ENCODE measurements at places on chromosomes 4 and X. TPM values are rescaled to one million over a fixed set of nuclear protein-coding genes. Genes with fewer than 3 reads are reported as not detected.

The NUP62CL gene
- total RNA-seq: 3.0 TPM

The FAM47A gene
- not detected for total RNA-seq

The ITIH6 gene
- total RNA-seq: not detected

The VEGFC gene
- total RNA-seq: not detected

The SLC16A2 gene
- 0.12 TPM for total RNA-seq

The CT45A5 gene
- not detected for total RNA-seq

DNA sequence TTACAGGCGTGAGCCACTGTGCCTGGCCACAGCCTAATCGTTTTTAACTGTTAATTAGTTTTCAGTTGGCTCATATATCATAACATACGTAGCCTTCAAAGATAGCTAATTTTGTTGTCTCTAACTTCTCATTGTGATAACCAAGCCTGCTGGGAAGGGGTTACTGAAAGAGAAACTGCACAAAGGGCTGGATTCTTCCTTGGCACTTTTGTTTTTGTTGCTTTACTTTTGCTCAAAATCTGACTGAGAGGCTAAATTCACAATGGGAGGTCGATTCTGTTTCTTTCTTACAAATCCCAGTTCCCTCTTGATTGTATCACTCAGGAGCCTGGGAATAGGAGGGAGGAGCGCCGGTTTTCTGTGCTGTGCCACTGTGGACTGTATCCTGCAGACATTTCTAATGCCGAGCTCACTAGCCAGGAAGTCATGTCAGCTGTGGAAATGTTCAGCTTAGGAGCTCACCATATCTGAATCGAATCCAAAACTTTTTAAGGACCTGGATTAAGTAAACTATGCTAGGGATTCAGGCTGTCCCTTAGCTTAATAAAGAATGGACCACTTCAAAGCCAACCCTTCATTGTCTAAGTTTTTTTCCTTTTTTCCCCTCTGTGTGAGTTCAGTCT lies 120.5 kb upstream of the FAT1 start:
- H3K27me3 ChIP-seq: no peaks in the 10 kb centered on the region
- H3K27ac ChIP-seq: no peak overlapping the region
- H3K4me3 ChIP-seq: no peak overlapping the region

DNA sequence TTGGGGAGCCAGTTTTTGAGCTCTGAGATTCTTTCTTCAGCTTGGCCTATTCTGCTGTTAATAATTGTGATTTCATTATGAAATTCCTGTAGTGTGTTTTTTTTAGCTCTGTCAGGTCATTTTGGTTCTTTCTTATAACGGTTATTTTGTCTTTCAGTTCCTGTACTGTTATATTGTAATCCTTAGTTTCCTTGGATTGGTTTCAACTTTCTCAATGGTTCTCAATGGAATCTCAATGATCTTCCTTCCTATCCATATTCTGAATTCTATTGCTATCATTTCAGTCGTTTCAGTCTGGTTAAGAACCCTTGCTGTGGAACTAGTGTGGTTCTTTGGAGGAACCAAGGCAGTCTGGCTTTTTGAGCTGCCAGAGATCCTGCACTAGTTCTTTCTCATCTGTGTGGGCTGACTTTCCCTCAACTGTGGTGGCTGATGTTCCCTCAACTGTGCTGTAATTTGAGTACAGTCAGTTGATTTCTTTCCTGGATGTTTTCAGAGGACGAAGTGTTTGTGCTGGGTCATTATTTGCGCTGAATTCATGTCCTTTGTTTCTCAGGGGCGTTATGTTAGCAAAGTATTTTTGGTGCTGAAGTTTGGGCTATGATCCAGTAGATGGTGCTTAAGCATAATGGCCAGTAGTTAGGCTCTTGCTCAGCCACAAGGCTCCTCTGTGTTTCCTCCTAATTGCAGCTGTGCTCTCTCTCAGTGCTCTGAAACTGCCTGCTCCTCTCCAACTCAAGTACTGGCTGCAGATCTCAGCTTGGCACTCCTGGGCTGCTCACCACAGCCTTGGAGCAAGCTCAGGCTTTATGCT lies 27.5 kb downstream of the ENPEP start:
- H3K27me3 ChIP-seq: peaks cover 12% of the 10 kb centered on the region
- H3K4me3 ChIP-seq: no peak overlapping the region
- H3K4me1 ChIP-seq: no peaks in the 10 kb centered on the region
- no peak overlapping the region for H3K27ac ChIP-seq
- H3K36me3 ChIP-seq: no peaks in the 10 kb centered on the region
- DNase-seq: no peak

DNA sequence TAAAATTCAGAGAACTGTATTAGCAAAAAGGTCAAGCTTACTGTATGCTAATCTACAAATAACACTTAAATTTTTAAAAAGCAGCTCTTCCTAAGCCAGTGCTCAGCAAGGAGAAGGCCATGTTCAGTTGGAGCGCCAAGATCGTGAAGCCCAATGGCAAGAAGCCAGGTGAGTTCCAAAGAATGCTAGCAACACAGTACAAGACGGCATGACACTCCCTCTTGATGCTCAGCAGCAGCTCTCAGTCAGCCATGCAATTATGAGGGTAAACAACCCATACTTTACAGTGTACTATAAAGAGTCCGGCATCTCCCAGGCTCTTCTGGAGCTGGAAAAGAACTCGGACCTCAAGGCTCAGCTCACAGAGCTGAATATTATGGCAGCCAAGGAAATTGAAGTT lies 34.9 kb downstream of the STX18 start:
- peaks cover 9% of the 10 kb centered on the region for H3K4me1 ChIP-seq
- H3K4me3 ChIP-seq: no peak overlapping the region
- H3K36me3 ChIP-seq: peaks cover 8% of the 10 kb centered on the region
- no peak for DNase-seq
- no peak overlapping the region for H3K27ac ChIP-seq
- no peaks in the 10 kb centered on the region for H3K27me3 ChIP-seq

DNA sequence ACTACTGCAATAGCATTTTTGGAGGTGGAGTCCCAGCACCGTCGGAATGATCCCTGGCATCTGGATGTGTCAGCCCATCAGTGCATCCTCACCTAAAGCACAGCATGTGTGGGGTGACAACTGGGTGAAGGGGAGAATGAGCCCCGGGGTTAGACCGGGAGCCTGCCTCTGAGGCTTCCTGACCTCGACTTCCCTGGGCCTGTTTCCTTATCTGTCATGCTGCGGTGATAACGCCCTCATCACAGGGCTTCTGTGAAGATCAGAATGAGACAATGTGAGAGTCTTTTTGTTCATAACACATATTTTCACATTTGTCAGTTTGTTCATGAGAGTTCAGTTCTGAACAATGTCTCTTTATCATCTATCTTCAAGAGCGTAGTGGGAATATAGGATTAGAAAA lies 31.1 kb upstream of the PDLIM3 start:
- no peak overlapping the region for H3K4me3 ChIP-seq
- H3K4me1 ChIP-seq: peaks cover 11% of the 10 kb centered on the region
- no peaks in the 10 kb centered on the region for H3K36me3 ChIP-seq
- DNase-seq: peak; percentile 59

- peaks cover 40% of the 10 kb centered on the region for H3K36me3 ChIP-seq
- H3K27me3 ChIP-seq: no peaks in the 10 kb centered on the region
- no peak overlapping the region for H3K4me3 ChIP-seq
- DNase-seq: no peak
- peak overlapping the region; percentile 12 for H3K27ac ChIP-seq
These were observed 31.5 kb downstream of the SEC24B start for GRCh38 chr4:109465069-109465468.

GRCh38 chrX:124338733-124339514 lies 6.5 kb downstream of the TEX13D start:
- peak overlapping the region; percentile 49 for H3K27ac ChIP-seq
- peaks cover 52% of the 10 kb centered on the region for H3K4me1 ChIP-seq
- DNase-seq: peak; percentile 48
- no peaks in the 10 kb centered on the region for H3K27me3 ChIP-seq
- H3K4me3 ChIP-seq: no peak overlapping the region

- H3K4me1 ChIP-seq: peaks cover 46% of the 10 kb centered on the region
- H3K4me3 ChIP-seq: no peak overlapping the region
- no peaks in the 10 kb centered on the region for H3K27me3 ChIP-seq
- DNase-seq: peak; percentile 72
- H3K27ac ChIP-seq: no peak overlapping the region
These were observed 51.3 kb upstream of the NFKB1 start for GRCh38 chr4:102449751-102450352.

DNA sequence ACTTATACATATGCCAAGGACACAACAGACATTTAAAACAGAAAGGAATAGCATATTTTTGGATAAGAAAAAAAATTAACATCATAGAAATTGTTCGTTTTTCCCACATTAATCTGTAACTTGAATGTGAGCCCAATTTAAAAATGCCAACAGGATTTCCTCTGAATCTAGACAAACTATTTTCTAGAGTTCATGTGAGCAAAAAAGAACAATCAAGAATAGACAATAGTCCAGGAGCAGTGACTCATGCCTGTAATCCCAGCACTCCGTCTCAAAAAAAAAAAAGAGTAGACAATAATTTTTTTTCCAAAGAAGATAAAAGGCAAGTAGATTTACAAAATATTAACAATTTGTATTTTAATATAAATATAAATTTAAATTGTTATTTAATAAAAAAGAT lies 73.7 kb upstream of the DUSP21 start:
- no peak overlapping the region for H3K4me3 ChIP-seq
- no peak for DNase-seq
- H3K4me1 ChIP-seq: no peaks in the 10 kb centered on the region
- H3K27ac ChIP-seq: no peak overlapping the region
- H3K36me3 ChIP-seq: no peaks in the 10 kb centered on the region

DNA sequence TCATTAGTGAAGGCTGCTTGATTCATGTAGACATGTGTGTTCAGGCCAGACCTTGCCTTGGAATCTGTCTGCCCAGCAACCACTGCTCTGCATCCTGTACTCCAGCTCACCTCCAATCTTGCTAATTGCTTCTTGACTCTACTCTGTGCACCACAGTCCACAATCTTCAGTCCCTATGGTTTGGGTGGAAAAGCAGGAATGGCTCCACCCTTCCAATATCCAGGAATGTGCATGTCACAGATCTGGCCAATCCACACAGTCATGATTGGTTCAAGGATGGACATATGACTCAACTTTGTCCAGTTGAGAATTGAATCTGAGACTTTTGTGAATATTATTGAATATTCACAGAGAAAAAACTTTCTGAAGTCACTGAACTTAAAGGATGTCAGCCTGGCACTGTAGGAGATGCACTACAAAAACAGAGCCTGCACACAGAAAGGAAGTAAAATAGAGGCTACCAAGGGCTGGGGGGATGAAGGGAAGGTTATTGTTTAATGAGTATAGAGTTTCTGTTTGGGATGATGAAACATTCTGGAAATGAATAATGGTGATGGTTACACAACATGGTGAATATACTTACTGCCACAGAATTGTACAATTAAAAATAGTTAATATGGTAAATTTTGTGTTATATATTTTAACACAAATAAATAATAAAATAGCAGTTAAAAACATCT lies 161.3 kb upstream of the USP38 start:
- no peaks in the 10 kb centered on the region for H3K27me3 ChIP-seq
- no peak overlapping the region for H3K27ac ChIP-seq
- H3K4me3 ChIP-seq: no peak overlapping the region
- peaks cover 17% of the 10 kb centered on the region for H3K4me1 ChIP-seq
- no peaks in the 10 kb centered on the region for H3K36me3 ChIP-seq
- DNase-seq: no peak

DNA sequence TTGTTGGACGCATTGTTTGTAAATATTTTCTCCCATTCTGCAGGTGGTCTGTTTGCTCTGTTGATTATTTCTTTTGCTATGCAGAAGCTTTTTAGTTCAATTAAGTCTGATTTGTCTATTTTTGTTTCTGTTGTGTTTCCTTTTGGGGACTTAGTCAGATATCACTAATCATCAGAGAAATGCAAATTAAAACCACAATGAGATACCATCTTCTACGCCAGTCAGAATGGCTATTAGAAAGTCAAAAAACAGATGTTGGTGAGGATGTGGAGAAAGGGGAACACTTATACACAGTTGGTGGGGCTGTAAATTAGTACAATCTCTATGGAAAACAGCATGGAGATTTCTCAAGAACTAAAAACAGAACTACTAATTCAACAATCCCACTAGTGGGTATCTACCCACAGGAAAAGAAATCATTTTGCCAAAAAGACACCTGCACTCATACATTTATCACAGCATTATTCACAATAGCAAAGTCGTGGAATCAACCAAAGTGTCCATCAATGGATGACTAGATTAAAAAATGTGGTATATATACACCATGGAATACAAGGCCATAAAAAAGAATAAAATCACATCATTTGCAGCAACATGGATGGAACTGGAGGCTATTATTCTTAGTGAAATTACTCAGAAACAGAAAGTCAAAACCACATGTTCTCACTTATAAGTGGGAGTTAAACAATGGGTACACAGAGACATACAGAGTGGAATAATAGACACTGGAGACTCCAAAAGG lies 8.1 kb downstream of the COQ2 start:
- no peak overlapping the region for H3K4me3 ChIP-seq
- no peaks in the 10 kb centered on the region for H3K27me3 ChIP-seq
- no peak for DNase-seq
- peaks cover 36% of the 10 kb centered on the region for H3K4me1 ChIP-seq
- H3K36me3 ChIP-seq: peaks cover 45% of the 10 kb centered on the region

DNA sequence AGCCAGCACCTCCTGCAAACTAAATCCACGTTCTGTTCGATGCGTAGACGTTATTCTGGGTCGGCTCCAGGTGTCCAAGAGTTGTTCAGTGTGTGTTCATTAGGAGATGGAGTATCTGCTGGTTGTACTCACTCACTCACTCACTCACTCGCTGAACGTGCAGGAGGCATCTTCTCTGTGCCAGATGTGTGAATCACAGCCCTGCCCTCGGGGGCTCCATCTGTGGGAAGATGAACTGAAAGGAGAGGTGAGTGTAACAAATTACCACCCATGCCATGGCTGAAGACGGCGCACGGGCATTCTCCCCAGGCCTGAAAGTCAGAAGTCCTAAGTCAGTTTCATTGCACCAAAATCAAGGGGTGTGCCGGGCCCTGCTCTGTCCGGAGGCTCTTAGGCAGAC lies 16.1 kb downstream of the NSG1 start:
- no peaks in the 10 kb centered on the region for H3K4me1 ChIP-seq
- no peak for DNase-seq
- H3K4me3 ChIP-seq: no peak overlapping the region
- no peaks in the 10 kb centered on the region for H3K27me3 ChIP-seq
- no peaks in the 10 kb centered on the region for H3K36me3 ChIP-seq

DNA sequence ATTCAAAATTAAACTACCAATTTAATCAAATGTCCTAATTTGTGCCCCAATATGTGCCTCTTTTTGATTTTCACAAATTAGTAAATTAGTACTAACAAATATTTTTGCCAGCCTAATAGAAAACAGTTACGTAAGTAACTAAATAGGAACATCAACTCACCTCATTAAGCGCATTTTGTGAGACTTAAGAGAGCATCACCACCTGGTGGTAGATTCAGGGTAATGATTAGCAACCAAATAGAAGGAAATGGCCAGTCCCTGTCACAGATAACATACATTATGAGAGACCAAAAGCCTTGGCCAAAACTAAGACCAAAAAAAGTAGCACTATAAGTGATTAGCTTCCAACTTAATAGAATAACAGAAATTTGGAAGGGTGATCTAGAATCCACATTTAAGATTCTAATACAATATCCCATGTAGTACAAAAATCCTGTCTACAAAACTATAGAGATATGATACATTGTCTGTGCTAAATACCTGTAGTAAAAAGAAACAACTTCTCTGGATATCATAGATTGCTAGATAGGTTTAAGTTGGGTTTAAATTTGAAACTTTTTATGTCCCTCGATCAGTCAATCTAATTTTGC lies 46.7 kb downstream of the C4orf46 start:
- no peaks in the 10 kb centered on the region for H3K36me3 ChIP-seq
- no peak overlapping the region for H3K4me3 ChIP-seq
- no peaks in the 10 kb centered on the region for H3K4me1 ChIP-seq

- DNase-seq: no peak
- no peaks in the 10 kb centered on the region for H3K4me1 ChIP-seq
- no peak overlapping the region for H3K27ac ChIP-seq
- peaks cover 67% of the 10 kb centered on the region for H3K36me3 ChIP-seq
- no peaks in the 10 kb centered on the region for H3K27me3 ChIP-seq
These were observed 197.2 kb downstream of the NPNT start for GRCh38 chr4:106092361-106093040.
